HuH-7 (cell line): ENCODE measurements at places on chromosomes 3 and 15.

DNA sequence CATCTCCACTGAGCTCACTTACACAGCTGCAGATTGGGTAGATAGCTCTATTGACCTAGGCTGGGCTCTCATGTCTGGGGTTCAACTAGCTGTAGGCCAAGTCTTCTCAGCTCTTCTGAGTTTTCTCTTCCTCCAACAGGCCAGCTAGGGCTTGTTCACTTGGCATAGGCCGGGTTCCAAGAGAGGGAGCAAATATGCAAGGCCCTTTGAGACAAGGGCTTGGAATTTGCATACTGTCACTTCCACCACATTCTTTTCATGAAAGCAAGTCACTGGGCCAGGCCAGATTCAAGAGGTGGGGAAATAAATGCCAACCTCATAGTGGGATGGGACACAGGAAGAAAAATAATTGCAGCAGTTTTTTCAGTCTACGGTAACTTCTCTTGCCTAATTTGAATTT, 25.2 kb downstream of the PIGB start:
- DNase-seq = no peak

- DNase-seq = no peak
These were observed 33.4 kb upstream of the PSMD6 start for GRCh38 chr3:64056606-64057180.

DNA sequence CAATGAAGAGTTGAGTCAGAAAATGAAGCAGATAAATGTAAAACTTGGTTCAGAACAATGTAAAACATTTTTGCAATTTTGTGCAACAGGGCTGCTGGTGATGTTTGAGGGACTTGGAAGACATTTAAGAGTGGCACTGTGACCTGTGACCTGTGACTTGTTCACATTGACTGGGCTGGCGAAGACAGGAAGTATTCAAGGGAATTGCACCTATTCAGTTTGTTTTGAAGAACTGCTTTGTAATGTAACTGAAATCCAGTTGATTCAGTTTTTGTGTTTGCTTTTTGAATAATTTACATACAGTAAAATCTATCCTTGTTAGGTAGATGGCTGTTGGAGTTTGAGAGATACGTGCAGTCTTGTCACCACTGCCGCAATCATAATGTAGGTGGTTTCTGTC, 35.4 kb downstream of the MCTP2 start:
- no peak for DNase-seq

DNA sequence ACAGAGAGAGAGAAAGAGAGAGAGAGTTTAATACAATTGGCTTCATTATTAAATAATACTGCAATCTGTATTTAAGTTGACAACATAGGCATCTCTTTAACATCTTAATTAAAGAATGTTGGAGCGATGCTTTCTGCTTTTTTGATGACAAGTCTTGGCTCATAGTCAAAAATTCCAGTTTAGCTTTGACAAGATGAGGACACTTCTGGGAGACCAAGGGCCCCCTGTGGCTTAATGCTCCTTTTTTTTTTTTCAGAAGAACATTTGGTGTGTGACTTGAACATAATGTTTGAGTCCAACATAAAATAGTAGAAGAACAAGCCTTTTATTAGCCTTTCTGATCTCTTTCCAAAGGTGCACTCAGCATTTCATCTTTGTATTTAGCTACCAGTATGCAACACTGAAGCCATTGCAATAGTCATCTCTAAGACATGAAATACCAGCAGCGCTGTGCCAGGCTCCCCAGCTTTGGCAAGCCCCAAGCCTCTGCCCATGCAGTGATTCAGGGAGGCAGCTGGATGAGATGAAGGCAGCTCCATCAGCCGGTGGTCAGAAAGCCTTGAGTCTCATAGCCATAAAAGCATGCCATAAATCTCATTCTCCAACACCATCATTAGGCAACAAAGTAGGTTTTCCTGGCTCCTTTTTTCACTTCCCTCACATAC, 349.4 kb upstream of the SEMA6D start:
- DNase-seq = no peak

DNA sequence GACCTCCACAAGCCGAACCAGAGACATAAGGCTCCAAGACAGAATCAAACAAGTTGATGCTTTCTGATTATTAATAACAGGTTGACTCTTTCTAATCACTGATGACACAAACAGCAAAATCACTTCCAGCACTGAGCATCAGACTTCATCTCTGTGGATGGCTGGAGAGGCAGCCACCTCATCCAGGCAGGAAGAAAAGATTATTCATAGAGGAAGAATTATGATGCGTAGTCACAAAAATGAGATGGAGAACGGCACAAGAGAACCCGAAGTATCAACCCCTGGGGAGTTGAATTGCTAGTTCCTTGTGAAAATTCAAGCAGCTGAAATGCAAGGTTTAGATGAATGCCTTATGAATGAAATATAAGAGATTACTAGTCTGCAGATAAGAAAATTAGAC, 49.9 kb upstream of the LMCD1 start:
- no peak for DNase-seq

- DNase-seq = no peak
These were observed 63.8 kb downstream of the SLCO2A1 start for GRCh38 chr3:133965906-133966305.

- no peak for DNase-seq
These were observed 15.9 kb upstream of the SPTSSB start for GRCh38 chr3:161386991-161387770.

DNA sequence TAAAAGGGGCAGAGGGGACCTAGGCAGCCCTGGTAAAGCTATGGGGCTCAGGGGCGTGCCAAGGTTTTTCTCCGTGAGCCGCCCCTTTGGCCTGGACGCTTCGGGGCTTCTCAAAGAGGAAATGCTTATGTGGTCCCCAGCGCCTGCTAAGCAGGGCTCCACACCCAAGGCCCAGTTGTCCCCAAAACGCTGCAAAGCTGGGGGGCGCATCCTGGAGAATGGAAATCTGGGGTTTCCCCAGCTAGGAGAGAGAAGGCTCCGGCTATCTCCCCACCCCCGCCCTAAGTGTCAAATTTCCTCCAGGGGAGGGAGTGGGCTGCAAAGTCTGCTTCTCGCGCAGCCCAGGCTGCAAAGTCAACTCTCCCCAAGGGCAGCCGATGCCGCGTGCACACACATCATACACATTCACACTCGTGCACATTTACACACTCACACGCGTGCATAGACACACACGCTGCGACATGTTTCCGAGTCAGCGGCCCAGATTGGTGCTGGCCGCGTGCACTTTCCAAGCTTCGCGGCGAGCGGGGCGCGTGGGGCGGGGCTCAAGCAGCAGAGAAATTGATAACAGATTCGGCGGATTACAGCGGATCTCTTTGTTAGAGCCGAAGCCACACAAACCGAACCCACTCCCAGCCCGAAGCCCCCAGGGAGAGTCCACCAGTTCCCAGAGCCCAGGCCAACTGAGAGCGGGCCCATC, 4.5 kb downstream of the WNT5A start:
- no peak for DNase-seq

DNA sequence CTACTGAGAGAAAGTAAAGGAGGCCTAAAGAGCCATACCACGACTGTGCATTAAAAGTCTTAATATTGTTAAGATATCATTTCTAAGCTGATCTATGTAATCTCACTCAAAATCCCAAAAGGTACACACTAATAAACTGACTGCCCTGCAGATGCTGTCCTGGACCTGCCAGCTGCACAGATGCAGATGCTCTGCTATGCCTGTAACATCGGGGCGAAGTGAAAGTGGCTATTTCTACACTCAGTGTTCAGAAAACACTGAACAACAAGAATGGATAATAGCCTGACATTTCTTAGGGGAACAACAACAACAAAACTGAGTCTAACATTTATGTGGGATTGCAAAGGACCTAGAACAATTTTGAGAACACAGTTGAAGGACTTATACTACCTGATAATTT, 31.9 kb downstream of the RAD18 start:
- DNase-seq = no peak
